ENCODE measurements at places on chromosomes 4 and X. TPM values are rescaled to one million over a fixed set of nuclear protein-coding genes. Genes with fewer than 3 reads are reported as not detected.

- no peak for DNase-seq
Measured at GRCh38 chr4:185550933-185551332, 15.6 kb upstream of the PDLIM3 start.

GRCh38 chr4:79298027-79298426 is 27.8 kb downstream of the NAA11 start:
- no peak for DNase-seq

DNA sequence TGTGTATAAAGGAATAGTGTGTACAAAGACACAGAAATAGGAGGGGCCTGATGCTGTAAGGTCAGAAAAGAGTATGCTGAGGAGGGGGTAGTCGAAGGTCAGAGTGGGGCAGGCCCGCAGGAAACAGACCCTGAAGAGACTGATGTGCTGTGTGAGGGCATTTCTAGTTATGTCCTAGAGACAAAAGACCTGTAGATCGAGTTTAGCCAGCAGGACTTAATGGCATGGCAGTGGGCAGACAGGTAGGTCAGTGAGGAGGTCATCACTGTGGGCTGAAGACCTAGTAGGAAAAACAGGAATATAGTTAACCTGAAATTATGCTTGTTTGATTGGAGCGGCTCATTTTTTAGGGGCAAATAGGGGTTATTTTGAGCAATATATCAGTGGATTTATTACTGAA is 57.1 kb downstream of the KIAA0232 start:
- no peak for DNase-seq

- no peak for DNase-seq
Measured at GRCh38 chr4:75001871-75002270, 69.0 kb downstream of the PARM1 start.

DNA sequence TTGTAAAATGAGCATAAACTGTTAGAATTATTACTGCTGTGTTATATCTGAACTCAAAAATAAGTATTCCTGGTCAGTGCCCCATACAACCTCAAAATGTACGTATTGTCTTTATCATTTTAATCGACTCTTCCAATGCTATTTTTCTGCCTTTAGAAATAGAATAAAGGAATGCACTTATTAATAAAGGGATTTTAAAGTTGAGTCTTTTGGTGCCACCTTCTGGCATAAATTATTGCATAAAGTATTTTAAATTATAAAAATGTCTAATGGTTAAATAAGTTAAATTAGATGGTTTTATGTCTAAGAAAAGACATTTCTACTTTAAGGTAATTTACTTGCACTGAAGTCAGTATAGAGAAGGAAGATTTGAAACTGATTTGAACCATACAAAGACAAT is 424.0 kb upstream of the NDST4 start:
- DNase-seq = no peak

GRCh38 chr4:33073811-33074210 is 2353.6 kb downstream of the PCDH7 start:
- no peak for DNase-seq

- no peak for DNase-seq
Measured at GRCh38 chr4:181364504-181364903, 878.7 kb upstream of the TENM3 start.

- no peak for DNase-seq
Measured at GRCh38 chr4:81378386-81378785, 93.3 kb downstream of the RASGEF1B start.

DNA sequence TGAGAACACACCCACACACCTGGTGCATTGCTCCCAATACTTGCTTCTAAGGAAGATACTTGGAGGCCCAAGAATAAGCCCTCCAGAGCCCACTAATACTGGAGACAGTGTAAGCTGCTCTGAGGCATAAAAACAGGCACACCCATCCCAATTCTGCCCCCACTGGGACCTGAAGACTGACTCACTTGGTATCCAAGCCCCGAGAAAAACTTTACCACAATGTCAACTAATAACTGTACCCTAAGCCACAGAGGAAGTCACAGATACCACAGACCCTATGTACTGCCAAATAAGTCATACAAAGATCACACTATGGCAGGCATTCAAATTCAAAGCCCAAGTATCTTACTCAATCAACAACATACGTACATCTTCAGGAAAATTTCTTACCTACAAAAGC is 398.2 kb upstream of the SPANXN1 start:
- no peak for DNase-seq

Gene ERAS
- not detected for total RNA-seq

Gene SLITRK4
- 62.1 TPM for total RNA-seq

Gene SMR3A
- total RNA-seq = not detected

Gene ING2
- 26.4 TPM for total RNA-seq

Data from occipital lobe (tissue), 3 donors.